Renal cortical epithelial cell (primary cell): ENCODE measurements at places on chromosomes 6 and 20. TPM values are rescaled to one million over a fixed set of nuclear protein-coding genes. Genes with fewer than 3 reads are reported as not detected.

Gene SYNDIG1
- total RNA-seq, result 0.05 TPM in 1 of 2 replicates, not detected in the other

Gene ANKEF1
- total RNA-seq, result 5.2 and 11.5 TPM in 2 replicates

Gene C6orf15
- total RNA-seq, result 1.4 TPM in 1 of 2 replicates, not detected in the other

Gene EDN1
- total RNA-seq, result 77.8 and 82.5 TPM in 2 replicates

Gene MACROD2
- 5.0 and 5.4 TPM in 2 replicates for total RNA-seq

Gene LMBRD1
- 49.8 and 106 TPM in 2 replicates for total RNA-seq

Gene C20orf204
- total RNA-seq, result 0.45 TPM in 1 of 2 replicates, not detected in the other

Gene GABRR1
- total RNA-seq, result not detected in 2 replicates

Gene CCM2L
- 0.35 TPM in 1 of 2 replicates, not detected in the other for total RNA-seq

Gene NTSR1
- total RNA-seq, result not detected in 2 replicates

Gene PRSS16
- total RNA-seq, result 2.6 and 3.4 TPM in 2 replicates

Gene CST5
- total RNA-seq, result not detected in 2 replicates

Gene HLA-DPA1
- total RNA-seq, result 7.0 and 9.7 TPM in 2 replicates

Gene PSORS1C2
- not detected in 2 replicates for total RNA-seq
